ENCODE measurements at places on chromosomes 7 and 10.

DNA sequence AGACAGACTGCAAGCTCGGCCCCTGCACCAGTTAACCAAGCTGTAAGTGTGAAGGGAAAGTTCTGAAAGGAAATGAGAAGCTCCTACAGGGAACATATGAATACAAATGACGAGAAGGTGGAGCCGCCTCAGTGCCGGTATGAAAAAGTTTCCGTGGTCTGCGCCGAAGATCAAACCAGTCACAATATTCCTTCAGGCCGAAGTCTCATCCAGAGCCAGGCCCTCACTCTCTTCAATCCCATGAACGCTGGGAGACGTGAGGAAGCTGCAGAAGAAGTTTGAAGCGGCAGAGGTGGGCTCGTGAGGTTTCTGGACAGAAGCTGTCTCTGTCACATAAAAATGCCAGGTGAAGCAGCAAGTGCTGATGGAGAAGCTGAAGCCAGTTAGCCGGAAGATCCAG, 71.9 kb downstream of the CFAP46 start:
- no peak for DNase-seq

- no peak for DNase-seq
Measured at GRCh38 chr7:131957338-131958020, 401.1 kb upstream of the PODXL start.

DNA sequence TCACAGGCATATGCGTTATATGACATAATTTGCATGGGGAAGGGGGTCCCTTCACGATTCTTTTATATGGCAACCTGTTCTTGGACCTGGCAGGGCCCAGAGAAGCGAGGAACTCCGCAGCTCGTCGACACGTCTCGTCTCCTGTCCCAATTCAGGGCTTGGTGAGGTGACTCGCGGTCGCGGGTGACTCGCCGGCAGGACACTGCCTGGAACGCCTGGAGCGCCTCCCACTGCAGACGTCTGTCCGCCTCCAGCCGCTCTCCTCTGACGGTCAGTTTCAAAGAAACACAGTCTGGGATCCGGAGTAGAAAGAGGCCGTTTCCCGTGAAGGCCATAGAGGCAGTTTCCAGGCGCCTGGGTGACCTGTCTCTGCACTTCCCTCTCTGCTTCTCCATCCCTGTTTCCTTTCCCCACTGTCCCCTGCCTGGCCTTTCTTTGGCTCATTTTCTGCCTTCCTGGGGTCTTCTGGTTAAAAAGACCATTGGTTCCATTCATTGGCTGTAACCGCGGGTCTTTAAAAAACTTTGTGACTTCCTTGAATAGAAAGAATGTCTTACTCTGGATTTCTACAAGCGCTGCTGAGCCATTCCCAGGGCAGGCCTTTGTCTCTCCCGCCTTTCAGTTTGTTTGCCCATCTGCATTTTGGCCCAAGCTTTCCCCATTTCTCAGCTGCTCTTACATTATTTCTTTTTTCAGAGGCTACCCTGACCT, 1.2 kb downstream of the UPP1 start:
- DNase-seq, result no peak

GRCh38 chr10:21888959-21889358, 114.6 kb downstream of the DNAJC1 start:
- no peak for DNase-seq

DNA sequence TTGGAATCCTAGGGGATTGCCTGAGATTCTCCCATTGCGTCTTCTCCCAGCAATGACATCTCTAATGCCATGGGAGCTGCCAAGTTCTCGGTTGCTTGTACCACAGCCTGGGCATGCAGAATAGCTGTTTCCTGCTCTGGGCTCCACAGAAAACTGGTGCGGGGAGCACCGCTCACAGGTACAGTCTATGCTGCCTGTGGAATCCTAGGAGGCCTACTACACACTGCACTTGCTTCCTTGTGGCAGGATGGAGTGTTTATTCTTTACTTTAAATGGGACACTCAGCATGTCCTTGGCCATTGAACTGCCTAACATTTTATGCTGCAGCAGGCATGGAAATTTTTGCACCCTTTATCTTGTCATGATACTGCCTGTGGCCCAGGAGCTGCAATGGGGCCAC, 378.8 kb upstream of the SHH start:
- no peak for DNase-seq

DNA sequence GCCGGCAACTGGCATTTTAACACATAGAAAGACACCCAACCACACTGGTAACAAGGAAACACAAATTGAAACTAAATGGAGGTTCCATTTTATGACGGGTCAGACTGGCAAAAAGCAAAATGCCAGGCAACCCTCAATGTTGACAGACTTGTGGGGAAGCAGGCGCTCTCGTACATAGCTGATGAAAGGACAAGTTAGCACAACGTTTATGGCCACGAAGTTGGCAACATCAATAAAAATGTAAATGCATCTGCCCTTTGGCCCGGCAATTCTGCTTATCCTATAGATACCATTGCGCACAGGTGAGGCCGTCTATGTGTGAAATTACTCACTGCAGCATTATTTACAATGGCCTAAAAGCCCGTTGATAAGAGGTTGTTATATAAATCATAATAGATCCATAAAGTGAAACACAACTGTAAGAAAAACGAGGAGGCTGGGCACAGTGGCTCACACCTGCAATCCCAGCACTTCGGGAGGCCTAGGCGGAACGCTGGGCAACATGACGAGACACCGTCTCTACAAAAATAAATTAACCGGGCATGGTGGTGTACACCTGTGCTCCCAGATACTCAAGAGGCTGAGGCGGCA, 39.8 kb downstream of the FOXL3 start:
- no peak for DNase-seq

GRCh38 chr7:108590606-108591005, 20.9 kb downstream of the DNAJB9 start:
- no peak for DNase-seq

- DNase-seq, result no peak
Measured at GRCh38 chr7:123060446-123060845, 64.9 kb upstream of the TAS2R16 start.

- no peak for DNase-seq
Measured at GRCh38 chr7:93350338-93350737, 118.2 kb downstream of the VPS50 start.

- DNase-seq, result no peak
Measured at GRCh38 chr7:36795451-36796021, 71.2 kb upstream of the AOAH start.

- no peak for DNase-seq
Measured at GRCh38 chr7:46948716-46949115, 633.2 kb downstream of the TNS3 start.

DNA sequence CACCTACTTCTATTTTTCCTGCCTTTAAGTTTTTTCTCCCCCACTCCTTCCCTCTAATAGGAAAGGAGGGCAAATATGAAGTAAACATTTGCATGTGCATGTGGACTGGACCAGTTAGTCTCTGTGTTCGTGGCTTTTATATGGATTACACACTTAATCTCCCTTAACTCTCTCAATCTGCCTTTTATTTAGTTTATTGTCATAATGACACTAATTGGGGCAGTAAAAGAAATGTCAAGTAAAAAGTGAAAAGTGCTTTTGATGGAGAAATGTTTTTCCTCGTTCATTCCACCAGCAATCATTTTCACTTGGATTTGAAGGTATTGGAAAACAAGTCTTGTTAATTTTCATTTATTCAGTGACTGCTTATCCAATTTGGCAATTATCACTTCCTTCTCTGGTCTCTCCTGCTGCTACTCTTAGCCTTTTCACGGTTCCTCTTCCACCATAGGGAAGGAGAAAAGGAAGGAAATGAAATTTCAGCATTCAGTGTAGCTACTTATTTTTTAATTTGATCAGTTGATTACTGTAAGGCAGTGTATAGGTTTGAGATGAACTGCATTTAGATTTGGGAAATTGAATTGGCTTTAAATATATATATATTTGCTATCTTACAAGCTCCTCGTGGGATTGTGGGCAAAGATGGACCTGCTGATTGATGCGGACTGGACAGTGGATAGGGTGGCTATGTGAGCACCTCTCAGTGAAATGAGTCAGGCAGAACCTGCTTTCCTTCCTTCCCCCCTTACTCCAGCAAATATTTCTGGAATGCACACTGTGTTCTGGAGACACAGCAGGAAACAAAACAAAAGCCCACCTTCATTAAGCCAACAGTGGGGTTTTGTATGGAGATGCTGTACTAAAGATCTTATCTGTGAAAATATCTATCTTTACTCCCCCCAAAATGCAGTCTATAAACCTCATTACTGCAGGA, 77.5 kb downstream of the LRRC4 start:
- DNase-seq, result no peak

DNA sequence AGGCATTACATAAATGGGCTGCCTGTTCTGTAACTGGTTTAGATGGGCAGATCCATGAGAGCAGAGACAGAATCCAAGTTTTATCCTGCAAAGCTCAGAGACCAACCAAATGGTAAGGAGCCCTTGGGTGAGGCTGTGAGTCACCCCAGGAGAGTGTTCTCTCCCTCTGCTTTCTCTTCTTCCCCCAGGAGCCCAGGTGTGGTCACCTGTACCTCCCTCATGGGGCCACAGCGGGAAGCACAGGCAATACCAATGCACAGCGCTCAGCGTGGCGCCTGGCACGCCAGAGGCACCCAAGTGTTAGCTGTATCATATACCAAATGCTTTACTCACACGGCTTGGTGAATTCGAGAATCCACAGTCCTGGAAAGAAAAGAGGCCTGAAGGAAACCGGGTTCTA, 39.4 kb downstream of the CTBP2 start:
- no peak for DNase-seq

- no peak for DNase-seq
Measured at GRCh38 chr7:45188736-45189135, 31.1 kb downstream of the RAMP3 start.

GRCh38 chr10:30812018-30812851, 182.7 kb upstream of the LYZL2 start:
- DNase-seq, result no peak

DNA sequence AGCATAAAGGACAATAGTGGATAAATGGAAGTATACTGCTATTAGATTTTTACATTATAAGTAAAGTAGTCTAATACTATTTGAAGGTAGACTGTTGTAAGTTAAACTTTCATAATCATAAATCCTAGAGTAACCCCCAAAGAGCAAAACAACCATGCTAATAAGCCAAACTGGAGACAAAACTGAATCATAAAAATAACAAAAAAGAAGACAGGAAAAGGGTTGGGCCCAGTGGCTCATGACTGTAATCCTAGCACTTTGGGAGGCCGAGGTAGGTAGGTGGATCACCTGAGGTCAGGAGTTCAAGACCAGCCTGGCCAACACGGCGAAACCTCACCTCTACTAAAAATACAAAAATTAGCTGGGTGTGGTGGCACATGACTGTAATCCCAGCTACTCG, 9.7 kb downstream of the CACUL1 start:
- DNase-seq, result no peak

DNA sequence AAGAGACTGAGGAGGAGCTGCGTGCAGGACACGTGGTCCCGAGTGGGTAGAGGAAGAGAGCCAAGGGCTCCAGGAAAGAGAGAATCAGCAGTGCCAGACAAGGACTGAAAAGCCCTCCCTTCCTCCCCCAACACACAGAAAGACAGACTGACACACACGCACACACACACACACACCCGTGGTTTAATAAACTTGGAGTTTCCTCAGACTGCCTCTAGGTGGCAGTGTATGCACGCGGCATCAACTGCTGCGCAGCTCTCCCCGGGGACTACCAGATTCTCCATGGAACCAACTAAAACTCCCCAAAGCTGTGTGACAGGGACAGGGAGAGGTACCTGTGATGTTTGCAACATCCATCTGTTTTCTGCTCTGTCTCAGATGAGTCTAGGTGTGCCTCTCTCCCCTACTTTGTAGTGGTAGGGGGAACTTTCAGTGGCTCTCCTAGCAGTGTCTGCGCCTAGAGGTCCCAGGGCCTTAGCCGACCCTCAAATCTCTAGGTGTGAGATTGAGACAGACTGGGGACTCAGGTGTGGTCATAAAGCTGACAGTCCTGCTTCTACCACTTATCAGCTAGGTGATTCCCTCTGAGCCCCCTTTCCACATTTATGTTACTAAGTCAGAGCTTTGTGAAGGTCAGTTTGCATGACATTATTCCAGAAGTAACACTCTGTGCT, 9.3 kb upstream of the TSPAN14 start:
- DNase-seq, result peak; percentile 55

GRCh38 chr10:90920986-90921666, at the start of gene ANKRD1:
Gene ANKRD1, minus strand, starts transcription at chr10:90921087. Its CDS starts 60 bp downstream, at chr10:90921027.
- no peak for DNase-seq

All from stimulated activated CD4-positive, alpha-beta T cell treated with anti-CD3 and anti-CD28 coated beads, TNF-alpha, amount 100 ng/mL, for 4 hours (primary cell).